GOT3 (cell line): ENCODE measurements at places on chromosomes 3 and 15.

DNA sequence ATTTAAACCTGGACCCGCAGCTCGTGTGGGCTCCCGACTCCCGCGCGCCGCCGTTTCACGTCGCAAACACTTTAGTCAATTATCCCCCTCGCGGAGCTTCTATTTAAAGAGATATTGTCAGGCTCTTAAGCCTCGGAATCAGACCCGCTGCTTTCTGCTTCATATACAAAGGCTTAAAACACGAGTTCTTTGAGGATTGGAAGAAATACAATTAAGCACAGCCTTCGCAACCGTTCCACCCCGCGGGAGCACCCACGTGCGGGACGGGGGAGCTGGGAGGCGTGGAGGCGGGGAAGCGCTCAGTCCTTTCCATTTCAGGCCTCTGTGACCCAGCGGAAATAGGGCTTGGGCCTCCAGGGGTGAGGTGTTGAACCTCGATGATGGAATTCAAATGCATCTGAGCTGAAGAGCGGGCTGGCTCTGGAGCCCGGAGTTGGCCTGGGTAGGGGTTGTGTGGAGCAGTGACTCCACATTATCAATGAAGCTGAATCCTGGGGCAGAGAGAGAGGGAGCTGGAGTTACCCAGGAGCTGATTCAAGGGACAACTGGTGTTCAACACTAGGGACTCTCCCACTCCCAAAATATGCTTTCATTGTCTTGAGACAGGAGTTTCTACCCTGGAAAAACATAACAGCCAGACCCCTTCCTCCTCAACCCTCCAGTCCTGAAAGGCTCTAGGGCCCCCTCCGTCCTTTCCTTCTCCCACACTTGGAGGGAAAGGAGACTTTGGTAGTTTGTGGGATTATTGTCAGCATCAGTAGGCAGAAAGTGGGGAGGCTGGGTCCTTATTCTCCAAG lies 2.4 kb downstream of the ANKRD63 start:
- DNase-seq, result no peak

DNA sequence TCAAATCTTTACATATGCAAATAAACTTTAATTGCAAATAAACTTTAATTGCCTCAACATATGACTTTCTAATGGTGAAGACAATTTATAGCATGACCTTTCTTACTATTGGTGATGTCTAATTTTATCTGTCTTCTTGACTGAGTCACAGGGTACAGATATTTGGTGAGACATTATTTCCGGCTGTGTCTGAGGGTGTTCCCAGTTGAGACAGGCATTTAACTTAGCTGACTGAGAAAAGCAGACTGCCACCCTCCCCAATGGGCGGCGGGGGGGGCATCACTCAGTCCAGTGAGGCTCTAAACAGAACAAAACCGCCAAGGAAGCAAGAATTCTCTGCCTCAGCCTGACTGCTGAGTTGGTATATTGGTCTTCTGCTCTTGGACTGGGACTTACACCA lies 160.0 kb downstream of the TBL1XR1 start:
- DNase-seq, result no peak

GRCh38 chr3:184380185-184380626 lies 352 bp downstream of the CHRD start:
- no peak for DNase-seq

- no peak for DNase-seq
These were observed 12.7 kb downstream of the C3orf22 start for GRCh38 chr3:126546013-126546412.

DNA sequence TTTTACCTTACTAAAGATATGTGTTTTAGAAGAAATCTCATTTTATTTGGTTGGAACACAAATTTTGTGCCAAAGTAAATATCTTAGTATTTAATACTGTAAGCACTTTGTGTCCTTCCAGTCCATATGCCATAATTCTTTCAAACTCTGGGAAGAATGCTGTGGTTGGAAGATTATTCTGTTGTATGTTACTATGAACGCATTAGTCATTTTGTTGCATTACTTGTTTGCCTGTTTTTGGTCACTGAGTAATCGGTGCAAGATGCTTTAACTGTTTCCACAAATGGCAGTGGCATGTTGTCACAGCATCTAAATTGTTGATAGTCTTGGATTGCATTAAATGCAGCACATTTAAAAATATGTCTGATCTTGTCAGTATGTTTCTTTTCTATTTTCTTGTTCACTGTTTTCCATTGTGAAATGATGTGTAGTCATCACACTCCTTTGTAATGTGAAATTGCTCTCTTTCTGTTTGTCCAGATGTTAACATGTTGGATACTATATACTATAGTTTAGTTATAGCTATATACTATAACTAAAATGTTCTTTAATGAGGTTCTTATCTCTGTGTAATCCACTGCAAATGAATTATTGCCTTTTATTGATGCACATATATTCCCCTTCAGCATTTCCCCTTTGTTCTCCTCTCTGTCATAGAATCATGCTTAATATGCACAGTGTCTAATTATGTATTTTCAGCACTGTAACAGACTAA lies 89.9 kb upstream of the FLNB start:
- no peak for DNase-seq
